HepG2 (cell line): ENCODE measurements at places on chromosomes 6 and 20. TPM values are rescaled to one million over a fixed set of nuclear protein-coding genes. Genes with fewer than 3 reads are reported as not detected.
A peak's percentile ranks its signal among the peaks of the same experiment; 100 is the strongest.

DNA sequence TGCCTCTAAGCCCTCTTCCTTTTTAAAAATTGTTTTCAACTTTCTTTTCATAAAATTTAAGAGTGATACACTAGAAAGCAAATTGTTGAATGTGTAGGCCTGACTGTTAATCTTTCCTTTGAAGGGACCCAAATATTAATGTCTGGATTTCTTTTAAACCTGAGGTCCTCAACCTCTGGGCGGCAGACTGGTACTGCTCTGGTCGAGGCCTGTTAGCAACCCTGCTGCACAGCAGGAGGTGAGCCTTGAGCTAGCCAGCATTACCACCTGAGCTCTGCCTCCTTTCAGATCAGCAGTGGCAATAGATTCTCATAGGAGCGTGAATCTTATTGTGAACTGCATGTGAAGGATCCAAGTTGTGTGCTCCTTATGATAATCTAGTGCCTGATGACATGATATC lies 191.2 kb downstream of the MANEA start:
- DNase-seq, result peak; percentile 49

GRCh38 chr6:158324136-158324535 lies 11.9 kb downstream of the TULP4 start:
- DNase-seq, result no peak

GRCh38 chr6:26475823-26476729 lies 18.3 kb downstream of the BTN2A1 start:
- DNase-seq, result peak; percentile 31

HAO1 gene
- total RNA-seq, result not detected in 2 replicates

DNA sequence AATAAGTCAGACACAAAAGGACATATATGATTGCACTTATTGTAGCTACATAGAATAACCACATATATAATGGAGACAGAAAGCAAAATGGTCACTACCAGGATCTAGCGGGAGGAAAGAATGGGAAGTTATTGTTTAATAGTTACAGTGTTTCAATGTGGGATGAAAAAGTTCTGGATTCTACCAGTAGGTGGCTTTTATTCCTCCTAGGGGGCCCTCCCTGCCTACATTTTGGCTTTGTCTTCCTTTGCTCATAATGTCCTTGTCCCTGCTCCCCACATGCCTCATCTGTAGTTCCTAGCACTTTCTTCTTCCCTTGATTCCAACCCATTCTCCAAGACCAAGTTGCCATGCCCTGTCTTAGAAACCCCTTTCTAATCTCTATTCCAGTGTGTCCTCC lies 16.3 kb downstream of the ZNF133 start:
- no peak for DNase-seq

LY6G6C gene
- not detected in 2 replicates for total RNA-seq

GRCh38 chr20:1317545-1318255 lies 11.2 kb downstream of the SDCBP2 start:
- no peak for DNase-seq

DNA sequence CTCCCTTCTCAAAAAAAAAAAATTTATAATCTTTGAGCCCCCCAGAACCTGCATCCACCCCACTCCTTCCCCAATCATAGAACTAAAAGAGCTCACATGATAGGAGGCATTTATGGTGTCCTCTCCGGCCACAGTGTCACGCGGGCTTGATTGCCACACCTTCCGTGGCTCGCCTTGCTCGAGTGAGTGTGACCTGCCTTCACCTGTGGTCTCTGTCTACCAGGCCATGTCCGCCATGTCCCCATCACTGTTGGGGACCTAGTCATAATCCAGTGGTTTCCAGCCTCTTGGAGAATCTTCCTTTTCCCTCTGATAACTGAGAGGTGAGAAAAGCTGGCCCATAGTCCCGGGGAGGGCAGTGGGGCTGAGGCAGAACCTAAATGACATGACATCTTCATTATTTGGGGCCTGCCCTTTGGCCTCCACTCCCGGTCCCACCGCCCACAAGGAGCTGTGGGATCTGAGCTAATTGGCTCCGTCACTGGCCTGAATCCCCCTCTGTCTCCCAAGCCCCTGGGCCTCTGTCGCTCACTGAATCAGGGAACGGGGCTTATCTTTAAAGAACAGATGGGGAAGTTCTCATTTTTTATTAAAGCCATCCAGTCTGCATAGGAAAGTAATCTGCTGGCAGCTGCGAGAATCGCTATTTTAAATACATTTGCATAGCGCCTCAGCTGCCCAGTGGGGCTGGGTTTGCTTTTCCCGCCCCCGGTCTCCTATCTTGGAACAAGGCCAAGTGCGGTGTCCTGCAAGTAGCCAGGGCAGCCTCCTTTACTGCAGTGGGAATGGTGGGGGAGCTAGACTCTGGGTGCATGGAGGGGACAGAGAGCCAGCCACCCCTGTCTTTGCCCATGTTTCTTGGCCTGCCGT lies 197.6 kb upstream of the PMEPA1 start:
- DNase-seq, result no peak

DNA sequence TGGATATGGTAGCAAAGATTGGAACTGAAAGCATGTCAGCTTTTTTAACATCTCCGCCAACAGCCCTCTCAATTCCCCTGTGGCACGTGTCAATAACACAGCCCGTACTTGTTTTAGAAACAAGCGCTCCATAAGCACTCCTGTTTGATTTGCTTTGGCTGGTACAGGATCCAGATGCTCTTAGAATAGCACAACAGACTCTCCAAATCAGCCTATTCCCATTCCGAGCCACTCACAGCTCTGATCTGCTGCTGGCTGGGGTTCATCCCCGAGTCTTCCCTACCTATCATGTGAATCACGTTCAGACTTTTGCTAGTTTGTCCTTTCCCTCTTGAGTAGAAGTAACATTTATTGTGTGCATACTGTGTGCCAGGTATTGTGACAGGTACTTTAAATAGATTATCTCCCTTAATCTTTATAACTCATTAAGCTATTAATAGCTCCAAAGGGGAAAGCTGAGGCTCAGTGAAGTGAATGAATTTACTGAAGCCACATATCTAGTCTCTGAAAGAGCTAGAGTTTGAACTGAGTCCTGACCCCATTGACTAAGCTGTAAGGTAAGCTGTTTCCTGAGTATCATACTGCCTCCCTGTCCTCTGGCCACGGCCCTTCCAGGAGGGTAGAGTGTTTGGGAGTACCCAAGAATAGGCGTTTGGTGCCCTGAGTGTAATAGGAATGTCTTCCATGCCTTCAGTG lies 46.7 kb downstream of the RALY start:
- no peak for DNase-seq

GRCh38 chr6:36838896-36839748 lies at the start of gene CPNE5:
TSS of gene CPNE5 (minus strand) at chr6:36839444. CDS start at chr6:36839377, 67 bp downstream.
- no peak for DNase-seq

GRCh38 chr6:223763-224162 lies 68.5 kb upstream of the DUSP22 start:
- DNase-seq, result no peak

GRCh38 chr20:30419466-30419865 lies 838.0 kb upstream of the DEFB115 start:
- DNase-seq, result no peak

- DNase-seq, result peak; percentile 15
Measured at GRCh38 chr6:12717356-12717755, 789 bp downstream of the PHACTR1 start.

DNAJC5 gene
- 54.3 and 64.5 TPM in 2 replicates for total RNA-seq

DNA sequence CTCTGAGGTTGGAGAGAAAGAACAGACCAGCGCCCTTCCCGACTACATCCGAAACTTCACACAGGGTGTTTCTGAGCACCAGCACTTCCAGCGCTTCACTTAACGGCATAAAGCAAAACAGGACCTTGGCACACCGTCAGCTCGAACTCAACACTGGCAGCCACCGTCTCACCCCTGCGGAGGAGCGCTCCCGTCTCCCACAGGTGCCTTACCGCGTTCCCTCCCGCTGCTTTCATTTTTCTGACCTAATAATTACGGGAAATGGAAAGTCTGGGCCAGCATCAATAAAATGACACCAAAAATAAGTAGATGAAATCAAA lies 37.7 kb upstream of the SYNJ2 start:
- no peak for DNase-seq

GRCh38 chr6:24797596-24798216 lies 1.0 kb downstream of the ARMH2 start:
- DNase-seq, result no peak

DNA sequence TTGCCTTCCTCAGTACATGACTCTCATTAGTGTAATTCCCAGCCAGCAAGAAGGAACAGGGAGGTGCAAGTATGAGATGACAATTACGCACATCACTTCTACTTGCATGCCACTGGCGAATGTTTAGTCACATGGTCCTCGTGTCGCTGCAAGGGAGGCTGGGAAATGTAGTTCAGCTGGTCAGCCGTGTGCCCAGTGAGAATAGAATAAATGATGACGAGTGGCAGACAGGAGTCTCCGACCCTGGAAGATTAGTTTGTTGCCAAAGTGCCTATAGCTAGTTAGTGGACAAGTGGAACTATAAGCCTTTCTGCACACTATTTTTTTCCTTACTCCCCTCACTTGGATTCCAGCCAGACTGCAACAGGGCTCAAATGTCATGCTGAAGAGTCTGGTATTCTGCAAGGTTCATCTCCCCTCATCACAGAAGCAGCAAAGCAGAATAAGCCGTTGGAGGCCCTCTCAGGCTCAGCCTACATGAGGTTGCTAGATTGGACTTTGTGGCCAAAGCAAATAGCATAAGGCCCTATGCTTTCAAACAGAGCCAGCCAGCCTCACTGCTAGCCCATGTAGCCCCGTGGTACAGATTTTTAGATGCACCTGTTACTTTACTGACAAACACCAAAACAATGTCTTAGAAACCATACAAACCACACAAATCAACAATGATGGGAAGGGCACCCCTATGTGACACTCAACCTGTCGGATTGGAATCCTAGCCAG lies 9.7 kb downstream of the LINC00237 start:
- DNase-seq, result peak; percentile 73

CLVS2 gene
- not detected in 2 replicates for total RNA-seq

DNA sequence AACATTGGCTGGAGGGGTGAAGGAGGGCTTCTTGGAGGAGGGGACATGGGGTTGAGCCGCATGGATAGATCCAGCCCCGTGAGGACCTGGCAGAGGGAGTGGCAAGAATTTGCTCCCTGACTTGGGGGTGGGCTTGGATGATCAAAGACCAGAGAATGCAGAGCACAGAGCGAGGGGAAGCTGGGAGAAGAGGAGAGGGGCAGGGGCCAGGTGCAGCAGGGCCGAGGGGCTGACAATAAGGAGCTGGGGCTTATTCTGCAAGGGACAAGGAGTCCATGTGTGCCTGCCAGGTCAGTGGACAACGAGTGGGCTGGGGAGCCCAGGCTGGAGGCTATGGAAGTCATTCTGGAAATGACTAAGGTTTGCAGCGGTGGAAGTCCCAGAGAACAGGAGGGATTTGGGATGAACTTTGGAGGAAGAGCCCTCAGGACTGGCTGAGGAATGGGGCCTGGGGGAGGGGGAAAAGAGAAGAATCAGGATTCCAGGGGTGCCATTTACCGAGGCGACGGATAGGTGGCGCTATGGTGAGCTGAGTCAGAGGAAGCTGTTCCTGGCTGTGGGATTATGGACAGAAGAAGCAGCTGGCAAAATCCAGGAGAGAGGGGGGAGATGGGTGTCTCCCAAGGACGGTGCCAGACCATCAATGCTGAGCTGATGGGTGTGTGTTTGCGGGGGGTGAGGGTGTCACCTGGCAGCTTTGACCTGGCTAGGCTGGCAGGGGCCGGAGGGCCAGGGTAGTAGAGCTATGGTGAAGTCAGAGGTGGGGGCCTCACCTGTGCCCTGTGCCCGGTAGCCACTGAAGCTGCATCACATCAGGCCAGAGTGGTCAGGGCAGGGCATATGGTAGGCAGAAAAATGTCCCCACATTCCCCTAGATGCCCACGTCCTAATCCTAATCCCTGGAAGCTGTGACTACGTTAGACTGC lies 7.8 kb downstream of the KCNG1 start:
- DNase-seq, result peak; percentile 47

DNA sequence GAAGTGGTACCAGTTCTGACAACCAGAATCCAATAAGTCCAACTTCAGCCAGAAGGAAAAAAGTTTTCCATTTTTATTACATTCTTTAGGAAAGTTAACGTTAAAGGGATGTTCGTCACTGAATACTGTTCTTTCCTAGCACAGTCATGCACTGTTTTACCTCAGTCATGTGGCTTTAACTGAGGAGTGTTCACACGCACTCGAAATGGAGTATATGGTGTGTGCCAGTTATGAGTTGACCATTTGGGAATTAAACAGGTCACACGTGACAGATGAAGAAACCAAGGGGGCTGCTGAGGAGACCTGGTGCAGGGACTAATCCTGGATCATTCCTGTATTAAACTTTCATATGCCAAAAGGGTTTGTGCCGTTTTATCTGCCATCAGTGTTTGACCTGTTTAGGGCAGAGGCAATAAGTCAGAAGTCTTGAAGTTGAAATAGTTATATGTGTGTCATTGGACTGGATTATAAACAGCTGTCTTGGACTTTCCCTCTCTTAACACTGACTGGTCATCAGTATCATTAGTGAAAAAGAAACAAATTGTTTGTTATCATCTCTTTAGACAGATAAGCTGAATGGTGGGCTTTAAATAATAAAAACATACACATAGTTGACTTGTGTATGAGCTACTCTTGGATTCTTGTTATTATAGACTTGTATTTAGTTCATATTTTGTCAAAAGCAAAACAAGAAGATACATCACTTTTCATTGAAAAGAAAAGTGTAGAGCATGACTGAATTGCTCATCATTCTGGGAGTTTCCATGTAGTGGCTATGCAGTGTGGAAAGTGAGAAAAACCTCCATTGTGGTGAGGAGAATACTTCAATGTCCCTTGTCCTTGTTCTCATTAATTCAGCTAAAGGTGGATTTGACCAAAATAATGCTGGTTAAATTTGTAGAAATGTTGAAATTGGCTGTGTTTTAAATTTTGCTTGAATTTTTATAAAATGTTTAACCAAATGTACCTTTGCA lies 123.5 kb upstream of the SAMD5 start:
- no peak for DNase-seq
